ENCODE measurements at places on chromosomes 6 and 20. TPM values are rescaled to one million over a fixed set of nuclear protein-coding genes. Genes with fewer than 3 reads are reported as not detected.
A peak's percentile ranks its signal among the peaks of the same experiment; 100 is the strongest.

SEL1L2 gene
- not detected for polyA plus RNA-seq

SPATA25 gene
- not detected for polyA plus RNA-seq

DNA sequence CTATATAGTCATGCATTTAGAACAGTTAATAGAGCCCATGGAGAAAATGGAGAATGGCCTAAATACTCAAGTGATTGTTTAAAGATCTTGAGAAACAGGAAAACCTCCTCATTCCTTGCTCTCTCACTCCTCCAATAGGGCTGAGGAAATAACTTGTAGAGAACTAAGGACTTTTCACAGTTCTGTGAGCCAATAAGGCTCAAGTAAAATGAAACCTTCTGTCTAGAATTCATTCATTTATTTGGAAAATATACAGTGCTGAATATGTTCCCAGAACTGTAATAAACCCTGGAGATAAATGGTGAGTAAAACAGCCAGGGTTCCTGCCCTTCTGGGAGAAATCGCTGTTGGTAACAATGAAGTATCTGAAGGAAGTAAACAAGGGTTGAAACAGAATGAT, 35.3 kb downstream of the ELOVL2 start:
- no peak for DNase-seq

DNA sequence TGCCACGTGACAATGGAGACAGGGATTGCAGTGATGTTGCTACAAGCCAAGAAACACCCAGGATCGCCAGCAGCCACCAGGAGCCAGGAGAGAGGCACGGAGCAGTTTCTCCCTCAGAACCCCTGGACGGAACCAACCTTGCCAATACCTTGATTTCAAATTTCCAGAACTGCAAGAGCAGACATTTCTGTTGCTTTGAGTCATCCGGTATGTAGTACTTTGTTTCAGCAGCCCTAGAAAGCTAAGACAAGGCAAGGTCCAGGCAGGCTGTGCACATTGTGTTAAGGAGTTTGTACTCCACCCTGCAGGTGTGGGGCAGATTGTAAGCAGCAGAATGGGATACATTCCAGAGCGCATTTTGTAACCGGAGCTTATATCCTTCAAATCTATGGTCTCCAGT, 48.3 kb downstream of the TRERF1 start:
- DNase-seq = no peak

DNA sequence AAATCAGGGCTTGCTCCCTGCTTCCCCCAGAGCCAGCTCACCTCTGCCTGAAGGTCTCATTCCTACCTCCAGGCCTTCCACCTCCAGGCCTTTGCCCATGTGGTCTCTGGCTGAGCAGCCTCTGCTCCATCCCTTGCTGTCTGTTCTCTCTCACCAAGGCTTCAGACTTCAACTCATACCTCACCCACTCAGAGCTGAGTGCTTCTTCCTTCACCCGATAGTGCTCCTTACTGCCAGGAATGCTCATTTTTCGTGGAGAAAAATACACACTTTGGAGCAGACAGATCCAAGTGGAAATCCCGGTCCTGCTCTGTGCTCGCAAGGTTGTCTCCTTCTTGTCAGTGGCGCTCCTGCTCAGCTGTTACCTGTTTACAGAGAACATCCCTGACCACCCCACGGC, 7.0 kb upstream of the CDH22 start:
- no peak for DNase-seq

DNA sequence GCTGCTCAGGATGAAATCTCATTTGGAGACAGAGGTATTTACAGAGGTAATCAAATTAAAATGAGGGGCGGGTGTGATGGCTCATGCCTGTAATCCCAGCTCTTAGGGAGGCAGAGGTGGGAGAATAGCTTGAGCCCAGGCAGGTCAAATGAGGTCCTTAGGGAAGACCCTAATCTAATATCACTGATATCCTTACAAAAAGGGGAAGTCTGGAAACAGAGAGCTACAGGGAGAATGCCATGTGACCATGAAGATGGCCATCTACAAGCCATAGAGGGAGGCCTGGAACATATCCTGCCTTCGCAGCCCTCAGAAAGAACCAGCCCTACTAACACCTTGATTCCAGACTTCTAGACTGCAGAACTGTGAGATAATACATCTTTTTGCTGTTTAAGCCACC, 8.3 kb downstream of the MTCL3 start:
- DNase-seq = no peak

GRCh38 chr20:23995905-23996666, 7.5 kb upstream of the GGTLC1 start:
- DNase-seq = peak; percentile 42

DNA sequence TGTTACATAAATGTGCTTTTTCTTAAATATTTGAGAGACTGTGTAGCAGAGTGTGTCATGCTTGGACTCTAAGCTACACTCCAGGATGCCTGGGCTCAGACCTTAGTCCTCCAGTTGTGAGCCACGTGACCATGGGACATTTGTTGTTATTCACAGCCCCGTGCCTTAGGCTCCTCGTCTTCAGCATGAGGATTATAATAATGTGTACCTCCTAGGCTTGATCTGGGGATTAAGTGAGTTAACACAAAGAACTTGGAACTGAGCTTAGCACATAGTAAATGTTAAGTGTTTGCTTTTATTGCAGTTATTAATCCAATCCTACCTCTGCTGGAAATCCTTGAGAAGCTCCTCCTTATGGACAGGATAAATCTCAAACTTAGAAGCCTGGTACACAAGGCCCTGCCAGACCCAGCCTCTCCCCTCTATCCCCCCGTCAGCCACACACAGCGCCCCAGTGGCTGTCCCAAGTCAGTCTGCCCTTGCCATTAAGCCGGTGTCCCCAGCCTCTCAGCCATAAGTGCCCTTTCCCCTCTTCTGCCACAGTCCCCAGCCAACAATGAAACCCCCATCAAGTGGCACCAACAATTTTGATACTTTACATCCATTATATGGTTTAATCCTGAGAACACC, 177.5 kb downstream of the TMEM242 start:
- no peak for DNase-seq

DNA sequence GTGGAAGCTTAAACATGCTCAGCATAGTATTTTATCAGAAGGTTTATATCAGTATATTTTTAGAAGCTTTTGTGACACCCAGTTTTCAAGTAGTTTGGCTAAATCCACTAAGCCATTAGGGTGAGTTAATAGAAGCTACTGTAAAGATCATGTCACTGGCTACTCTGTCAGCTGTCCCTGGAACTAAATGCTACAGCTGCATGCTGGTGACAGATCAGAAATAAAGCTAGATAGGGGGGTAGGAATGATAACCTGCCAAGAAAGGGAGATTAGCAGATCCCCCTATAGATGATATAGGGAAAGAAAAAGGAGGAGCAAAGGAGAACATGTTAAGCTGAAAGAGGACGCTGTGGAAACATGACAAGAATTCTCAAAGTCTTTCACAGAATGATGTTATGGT, 363.2 kb downstream of the QKI start:
- no peak for DNase-seq

- peak; percentile 48 for DNase-seq
Measured at GRCh38 chr20:57451795-57452661, 60.8 kb downstream of the RBM38 start.

DNA sequence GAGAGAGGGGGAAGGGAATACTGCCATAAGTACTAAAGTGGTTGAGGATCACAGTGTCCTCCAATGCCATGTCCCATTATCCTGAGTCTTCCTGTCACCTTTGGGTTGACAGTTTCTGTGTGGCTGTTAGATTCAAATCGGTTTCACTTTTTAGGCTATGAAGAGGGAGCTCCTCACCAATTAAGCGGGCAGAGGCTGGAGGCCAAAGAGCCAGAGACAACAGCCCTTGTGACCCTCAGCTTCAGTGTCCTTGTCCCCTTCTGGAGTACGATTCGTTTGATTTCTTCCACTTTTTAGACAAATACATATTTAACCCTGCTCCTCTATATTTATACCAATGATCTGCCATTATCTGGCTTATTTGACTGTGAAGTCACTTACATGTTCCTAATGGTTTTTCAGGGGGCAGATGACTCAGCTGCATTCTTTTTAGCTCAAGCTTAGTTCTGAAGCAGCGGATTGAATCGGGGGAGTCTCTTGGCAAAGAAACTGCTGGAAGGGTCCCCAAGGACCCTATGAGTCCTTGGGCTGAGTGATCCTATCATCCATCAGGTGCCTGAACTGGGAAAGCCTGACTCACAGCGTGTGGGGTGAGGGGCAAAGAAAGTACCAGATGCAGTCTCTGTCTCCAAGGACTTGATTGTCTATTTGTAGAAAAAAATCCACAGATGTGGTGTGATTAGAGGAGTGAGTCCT, 18.2 kb downstream of the FERMT1 start:
- DNase-seq = no peak

DNA sequence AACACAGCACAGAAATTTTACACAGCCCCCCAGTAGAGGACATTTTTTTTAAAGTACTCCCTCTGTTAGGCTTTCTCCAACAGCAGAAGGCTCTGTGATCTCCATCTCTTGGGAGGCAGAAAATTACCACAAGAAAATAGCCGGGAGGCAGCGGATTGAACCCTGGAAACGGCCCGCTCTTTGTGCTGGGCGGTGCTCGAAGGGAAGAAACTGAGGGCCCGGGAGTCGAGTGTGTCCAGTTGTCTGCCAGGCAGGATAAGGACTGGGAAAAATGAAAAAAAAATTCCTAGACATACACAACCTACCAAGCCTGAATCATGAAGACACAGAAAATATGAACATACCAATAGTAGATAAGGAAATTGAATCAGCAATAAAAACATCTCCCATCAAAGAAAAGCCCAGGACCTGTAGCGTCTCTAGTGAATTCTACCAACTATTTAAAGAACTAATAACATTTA, 31.5 kb downstream of the POM121L2 start:
- DNase-seq = no peak

DNA sequence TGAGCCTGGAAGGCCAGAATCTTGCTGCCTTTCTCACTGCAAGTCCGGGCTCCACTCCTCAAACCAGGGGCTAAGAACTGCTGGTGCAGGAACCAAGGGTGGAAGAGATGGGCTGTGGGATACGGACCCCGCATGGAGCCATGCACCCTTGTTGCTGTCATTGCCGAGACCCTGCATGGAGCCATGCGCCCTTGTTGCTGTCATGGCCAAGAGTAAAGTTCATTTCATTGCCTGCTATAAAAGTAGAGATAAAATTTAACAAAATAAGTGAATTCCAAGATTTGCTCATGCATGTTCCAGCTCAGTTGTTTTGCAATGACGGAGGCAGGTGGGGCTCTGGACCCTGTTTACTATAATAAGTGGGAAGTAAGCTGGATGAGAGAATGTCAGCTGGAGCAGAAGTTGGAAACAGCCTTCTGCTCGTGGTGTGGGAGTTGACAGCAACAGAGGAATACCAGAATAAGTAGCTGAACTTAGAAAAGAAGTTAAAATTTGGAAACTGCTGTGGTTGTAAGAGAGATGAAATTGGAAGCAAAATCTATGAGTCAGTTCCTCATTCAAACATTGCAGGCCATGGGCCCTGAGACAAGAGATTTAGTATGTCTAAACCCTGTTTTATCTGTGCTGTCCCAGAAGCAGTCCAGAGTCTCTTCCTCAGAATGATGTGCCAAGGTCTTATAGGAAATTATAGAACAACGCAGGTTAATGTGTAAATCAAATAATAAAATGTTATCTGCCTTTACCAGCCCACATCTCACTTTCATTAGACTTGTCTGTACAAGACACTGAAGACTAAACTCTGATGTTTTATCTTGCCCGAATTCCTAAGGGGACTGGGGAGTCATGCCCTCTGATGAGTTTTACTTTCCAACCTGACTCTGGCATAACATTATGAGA, 15.8 kb upstream of the THBS2 start:
- no peak for DNase-seq

- DNase-seq = no peak
Measured at GRCh38 chr6:132253906-132254305, 147.4 kb downstream of the MOXD1 start.
